ENCODE measurements at places on chromosomes 7 and 10.

GRCh38 chr7:26723129-26723528, 141.3 kb downstream of the SKAP2 start:
- DNase-seq, result no peak

DNA sequence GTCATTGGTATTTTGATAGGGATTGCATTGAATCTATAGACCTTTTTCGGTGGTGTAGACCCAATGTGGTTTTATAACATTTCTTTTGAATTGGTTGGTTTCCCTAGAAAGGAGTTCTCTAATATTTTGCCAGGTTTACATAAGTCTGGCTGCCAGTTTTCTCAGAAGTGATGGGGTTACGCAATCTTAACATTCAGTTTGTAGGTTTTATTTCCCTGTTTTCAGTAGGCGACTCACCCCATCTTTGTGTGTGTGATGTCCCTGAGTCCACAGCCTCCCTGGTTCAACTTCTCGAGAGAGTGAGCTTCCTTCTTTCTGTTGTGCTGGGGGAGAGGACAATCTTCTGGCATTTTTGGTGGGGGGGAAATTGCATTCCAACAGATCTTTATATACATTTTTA, 9.6 kb upstream of the KIF5B start:
- DNase-seq, result no peak

DNA sequence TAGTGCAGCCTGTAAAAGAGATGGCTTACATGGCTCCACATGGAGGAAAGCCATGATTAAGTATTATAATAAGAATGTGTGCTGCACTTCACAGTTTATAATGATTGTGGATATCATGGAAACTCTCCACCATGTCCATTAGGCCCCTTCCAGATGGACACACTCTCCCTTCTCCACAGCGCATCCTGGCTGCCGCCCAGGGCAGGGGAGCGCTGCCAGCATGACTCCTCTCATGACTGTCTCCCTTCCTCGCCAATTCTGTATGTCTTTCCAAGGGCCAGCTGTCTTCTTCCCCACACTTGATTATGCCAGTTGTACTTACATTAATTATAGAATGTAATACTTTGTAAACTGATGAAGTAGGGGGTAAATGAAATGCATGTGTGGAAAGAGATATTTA, 259.3 kb upstream of the TMEM72 start:
- DNase-seq, result no peak

DNA sequence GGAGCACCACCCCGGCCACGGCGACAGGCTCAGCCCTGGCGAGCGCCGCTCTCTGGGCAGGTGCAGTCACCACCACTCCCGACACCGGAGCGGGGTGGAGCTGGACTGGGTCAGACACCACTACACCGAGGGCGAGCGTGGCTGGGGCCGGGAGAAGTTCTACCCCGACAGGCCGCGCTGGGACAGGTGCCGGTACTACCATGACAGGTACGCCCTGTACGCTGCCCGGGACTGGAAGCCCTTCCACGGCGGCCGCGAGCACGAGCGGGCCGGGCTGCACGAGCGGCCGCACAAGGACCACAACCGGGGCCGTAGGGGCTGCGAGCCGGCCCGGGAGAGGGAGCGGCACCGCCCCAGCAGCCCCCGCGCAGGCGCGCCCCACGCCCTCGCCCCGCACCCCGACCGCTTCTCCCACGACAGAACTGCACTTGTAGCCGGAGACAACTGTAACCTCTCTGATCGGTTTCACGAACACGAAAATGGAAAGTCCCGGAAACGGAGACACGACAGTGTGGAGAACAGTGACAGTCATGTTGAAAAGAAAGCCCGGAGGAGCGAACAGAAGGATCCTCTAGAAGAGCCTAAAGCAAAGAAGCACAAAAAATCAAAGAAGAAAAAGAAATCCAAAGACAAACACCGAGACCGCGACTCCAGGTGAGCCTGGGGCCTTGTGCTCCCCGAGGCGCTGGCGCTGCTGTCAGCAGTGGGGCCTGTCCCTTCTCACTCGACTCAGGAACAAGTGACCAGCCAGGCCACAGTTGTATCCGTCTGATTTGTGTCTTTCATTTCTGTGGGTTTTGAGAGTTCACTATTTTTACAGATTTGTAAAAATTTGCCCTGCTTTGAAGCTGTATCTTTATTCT, 117.7 kb downstream of the CYTH3 start:
- no peak for DNase-seq

DNA sequence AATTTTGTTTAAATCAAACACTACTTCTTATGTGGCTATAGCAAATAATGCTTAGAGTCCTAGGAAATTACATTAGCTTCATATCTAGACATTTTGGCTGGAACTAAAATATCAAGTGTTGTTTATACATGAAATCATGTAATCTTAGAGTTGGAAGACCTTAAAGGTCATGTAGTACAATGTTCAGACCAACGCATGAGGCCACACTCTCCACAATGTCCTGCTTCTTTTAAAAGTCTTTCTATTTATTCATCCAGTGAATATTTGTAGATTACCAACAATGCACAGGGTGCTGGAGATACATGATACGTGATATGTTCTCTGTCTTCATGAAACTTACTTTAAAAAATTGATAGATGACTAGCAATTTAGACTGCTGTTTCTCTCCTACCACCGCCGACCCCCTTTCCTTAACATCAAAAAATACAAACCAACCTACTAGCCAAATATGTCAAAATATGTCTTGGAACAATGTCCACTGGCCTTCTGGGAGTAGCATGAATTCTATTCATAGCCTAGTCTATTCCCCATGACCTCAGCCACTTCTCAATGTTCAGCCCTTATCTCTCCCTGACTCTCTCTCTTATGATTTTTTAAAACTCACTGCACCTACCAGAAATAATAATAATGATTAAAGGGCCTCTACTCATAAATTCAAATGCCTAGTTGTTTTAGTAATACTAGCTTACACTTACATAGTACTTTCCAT, 59.5 kb upstream of the CAV2 start:
- no peak for DNase-seq

GRCh38 chr7:116779216-116779615, 83.2 kb upstream of the CAPZA2 start:
- no peak for DNase-seq

DNA sequence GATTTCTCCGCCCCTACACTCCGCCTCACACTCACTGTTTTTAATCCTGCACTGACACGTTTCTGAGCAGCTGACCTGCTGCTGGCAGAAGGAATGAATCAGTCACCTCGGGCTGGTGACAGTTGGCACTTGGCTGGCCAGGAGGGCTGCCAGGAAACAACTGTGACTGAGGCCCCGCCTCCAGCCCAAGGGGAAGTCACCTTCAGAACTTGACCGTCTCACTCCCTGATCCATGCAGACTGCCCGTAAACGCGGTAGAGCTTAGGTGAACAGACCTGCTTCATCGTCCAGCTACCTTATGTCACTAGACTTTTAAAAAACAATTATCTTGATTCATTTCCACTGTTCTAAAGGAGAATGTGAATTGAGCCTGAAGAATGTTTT, 107.5 kb downstream of the DOCK1 start:
- peak; percentile 75 for DNase-seq

- no peak for DNase-seq
These were observed 68.9 kb downstream of the RBM33 start for GRCh38 chr7:155713384-155713783.

- no peak for DNase-seq
These were observed 1.1 kb upstream of the GSTO2 start for GRCh38 chr10:104267721-104268404.

DNA sequence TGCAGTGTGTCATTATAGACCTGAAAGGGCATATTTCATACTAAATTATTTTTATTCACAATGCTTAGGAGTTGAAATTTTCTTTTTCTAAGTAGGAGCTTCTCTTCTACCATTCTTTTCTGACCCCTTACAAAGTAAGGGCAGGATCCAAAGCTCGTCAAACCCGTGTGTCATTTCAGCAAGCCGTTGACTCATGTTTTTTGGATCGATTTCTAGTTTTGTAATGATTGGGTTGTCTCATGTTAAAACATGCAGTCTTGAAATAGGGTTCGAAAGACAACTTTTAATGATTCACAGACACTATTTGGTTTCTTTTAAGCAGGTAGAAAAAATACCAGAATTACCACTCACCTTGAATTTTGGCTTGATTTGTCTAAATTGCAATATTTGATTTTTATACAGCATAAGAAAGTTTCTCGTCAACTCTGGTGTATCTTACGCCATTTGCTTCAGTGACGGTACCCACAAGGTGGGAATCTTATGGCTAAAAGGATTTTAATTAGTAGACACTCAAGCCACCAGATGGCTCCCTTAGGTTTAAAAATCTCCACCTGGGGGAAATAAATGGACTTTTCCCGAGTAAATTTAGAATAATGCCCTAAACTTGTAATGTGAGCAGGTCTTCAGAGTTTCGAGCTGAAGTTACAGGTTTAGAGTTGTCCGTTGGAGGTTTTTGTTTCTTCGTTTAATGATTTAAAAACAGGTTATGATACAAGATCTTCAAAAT, 283.4 kb downstream of the CCDC3 start:
- DNase-seq, result no peak

- no peak for DNase-seq
These were observed 22.6 kb upstream of the TRIM8 start for GRCh38 chr10:102621443-102622325.

- DNase-seq, result no peak
These were observed 22.2 kb downstream of the TAS2R41 start for GRCh38 chr7:143499743-143500348.

DNA sequence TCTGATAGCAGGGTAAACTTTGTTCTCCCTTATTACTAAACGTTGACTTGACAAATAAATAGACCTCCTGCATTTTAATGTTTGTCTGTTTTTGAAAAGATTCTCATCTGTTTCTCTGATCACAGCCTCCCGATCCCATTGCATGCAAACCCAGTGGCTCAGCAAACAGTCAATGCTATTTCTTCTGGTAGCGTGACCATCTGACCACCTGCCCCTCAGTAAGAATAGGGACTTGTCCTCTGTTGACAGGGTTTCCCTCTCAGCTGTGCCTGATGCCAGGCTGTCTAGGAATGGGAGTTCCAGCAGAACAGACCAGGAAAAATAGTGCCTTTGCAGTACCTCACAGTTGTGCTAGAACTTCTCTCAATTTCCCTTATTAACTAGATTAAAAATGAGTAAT, 40.7 kb upstream of the EBLN1 start:
- DNase-seq, result no peak

DNA sequence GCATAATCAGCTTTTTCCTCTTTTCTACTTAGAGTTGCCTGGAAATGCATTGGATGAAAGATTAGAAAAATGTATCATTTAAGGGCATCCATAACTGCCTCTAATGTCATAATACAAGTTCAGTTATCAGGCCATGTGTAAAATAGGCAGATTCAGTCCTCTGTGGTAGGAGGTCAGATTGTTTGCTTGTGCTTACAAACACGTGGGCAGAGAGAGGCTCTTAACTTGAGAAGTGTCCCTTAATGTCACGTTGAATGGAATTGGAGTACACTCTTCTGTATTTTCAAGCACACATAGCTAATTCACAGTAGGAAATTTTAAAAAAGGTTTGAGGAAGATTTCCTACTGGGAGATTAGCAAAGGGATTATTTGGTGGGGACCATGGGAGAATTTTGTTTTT, 359.8 kb upstream of the MTPN start:
- DNase-seq, result no peak

DNA sequence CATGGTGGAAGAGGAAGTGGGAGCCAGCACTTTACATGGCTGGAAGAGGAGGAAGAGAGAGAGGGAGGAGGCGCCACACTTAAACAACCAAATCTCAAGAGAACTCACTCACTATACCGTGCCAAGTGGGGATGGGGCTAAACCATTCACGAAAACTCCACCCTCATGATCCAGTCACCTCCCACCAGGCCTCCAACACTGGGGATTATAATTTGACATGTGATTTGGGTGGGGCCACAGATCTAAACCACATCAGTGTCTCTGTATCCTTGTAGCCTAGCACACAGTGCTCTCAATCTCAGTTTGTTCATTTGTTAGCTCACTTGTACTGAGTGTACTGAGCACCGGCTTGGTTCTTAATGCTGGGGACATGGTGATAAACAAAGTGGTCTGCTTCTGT, 228.3 kb downstream of the BUB3 start:
- DNase-seq, result no peak

DNA sequence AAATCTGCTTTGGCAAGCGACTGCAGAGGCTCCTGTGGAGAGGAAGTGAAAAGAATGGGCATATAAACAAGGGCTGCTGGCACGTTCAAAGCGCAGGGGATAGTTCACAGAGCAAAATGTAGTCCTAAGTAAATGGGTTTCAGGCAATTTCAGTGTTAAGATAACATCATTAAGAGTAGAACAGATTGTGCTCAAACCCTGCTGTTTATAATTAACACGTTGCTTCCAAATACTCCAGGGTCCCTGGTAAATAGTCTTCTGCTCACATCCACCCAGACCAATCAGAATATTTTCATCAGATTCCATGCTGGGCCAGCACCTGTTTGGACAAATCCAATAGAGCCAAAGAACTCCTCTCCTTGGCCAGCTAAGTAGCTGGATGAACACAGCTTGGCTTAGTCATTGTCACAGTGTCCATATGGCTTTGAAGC, 81.4 kb downstream of the ORC5 start:
- DNase-seq, result no peak

DNA sequence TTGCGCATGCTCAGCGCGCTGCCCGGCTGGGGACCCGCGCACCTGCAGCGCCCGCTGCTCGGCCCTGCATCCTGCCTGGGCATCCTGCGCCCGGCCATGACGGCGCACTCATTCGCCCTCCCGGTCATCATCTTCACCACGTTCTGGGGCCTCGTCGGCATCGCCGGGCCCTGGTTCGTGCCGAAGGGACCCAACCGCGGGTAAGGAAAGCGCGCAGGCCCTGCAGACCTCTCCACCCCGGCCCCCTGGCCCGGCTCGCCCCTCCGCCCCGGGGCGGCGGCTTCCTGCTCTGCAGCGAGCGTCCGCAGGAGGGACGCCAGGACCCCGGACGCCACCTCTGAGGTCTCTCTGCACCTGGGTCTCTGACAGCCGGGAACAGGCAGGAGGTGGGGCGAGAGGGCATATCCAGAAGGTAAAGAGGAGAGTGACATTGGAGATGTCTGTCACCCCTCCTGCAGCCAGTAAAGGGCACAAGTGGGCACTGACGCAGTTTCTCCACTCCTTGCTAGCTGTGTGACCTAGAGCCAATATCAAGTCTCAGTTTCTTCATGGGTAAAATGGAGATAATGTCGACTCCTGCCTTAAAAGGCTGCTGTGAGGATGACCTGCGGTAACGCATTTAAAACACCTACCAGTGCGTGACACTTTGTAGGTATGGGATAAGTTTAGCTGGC, 338 bp downstream of the ATP6V0E2 start:
- DNase-seq, result no peak

GRCh38 chr10:86747796-86748581, 8.4 kb upstream of the BMPR1A start:
- peak; percentile 76 for DNase-seq

GRCh38 chr10:44198096-44198779, 186.7 kb downstream of the CXCL12 start:
- DNase-seq, result no peak

- no peak for DNase-seq
These were observed 69.7 kb downstream of the CD36 start for GRCh38 chr7:80708123-80708522.

Data from kidney (tissue), 22 donors.